ENCODE measurements at places on chromosomes 3 and 15.

GRCh38 chr15:90818251-90819210 lies 49.9 kb upstream of the FURIN start:
- no peak for DNase-seq

DNA sequence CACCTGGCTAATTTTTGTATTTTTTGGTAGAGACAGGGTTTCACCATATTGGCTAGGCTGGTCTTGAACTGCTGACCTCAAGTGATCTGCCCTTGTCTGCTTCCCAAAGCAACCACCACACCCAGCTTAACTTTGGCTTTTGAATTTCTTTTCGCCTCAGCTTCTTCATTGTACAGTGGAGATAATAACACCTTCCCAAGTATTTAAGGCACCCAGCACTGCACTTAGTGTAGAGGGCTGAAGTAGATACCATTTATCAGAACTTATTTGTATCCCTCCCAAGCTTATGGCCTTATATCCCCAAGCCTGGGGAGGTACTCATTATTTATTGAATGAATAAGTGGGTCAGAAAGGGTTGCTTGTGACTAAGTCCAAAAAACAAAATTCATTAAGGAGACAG lies 2.3 kb downstream of the SQOR start:
- DNase-seq: no peak

- no peak for DNase-seq
These were observed 3.6 kb downstream of the TRA2B start for GRCh38 chr3:185934174-185934557.

GRCh38 chr3:126057936-126058335 lies 26.0 kb downstream of the SLC41A3 start:
- DNase-seq: no peak

GRCh38 chr15:69082021-69082502 lies 67.6 kb downstream of the NOX5 start:
- DNase-seq: peak; percentile 21

DNA sequence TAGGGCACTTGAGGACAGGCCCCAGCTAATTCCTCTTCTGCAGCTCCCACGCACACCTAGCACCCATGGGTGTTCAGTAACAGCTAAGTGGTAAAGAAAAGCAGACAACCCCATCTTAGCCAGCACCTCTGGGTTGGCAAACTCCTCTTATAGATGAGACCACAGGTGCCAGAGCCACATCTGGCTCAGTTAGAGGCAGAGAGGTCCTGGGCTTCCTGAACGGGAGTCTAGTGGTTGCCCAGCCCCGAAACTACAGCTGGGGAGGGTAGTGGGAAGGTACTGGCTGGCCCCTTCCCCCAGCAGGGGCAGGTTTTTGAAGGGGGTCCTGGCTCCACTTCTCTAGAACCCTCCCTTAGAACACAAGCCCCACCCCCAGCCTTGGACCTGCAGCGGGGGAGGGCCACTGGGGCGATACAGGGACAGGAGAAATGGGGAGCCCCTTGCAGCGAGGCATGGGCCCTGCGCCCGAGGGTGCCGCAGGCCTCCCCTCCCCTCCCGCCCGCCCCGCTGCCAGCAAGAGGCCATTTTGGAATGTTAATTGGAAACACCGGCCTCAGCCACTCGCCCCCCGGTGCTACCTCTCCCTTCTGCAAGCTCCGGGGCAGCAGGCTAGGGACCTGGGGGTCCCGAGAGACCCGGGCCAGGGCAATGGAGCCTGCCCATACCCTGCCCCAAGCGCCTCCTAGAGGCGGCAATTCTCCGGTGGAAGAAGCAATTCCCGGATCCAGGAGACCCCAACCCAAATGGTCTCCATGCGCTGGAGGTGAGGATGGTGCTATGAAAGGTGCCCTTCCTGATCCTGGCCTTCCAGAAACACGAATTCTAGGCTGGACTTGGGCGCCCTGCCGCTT lies 1.5 kb downstream of the DUSP7 start:
- DNase-seq: peak; percentile 33

DNA sequence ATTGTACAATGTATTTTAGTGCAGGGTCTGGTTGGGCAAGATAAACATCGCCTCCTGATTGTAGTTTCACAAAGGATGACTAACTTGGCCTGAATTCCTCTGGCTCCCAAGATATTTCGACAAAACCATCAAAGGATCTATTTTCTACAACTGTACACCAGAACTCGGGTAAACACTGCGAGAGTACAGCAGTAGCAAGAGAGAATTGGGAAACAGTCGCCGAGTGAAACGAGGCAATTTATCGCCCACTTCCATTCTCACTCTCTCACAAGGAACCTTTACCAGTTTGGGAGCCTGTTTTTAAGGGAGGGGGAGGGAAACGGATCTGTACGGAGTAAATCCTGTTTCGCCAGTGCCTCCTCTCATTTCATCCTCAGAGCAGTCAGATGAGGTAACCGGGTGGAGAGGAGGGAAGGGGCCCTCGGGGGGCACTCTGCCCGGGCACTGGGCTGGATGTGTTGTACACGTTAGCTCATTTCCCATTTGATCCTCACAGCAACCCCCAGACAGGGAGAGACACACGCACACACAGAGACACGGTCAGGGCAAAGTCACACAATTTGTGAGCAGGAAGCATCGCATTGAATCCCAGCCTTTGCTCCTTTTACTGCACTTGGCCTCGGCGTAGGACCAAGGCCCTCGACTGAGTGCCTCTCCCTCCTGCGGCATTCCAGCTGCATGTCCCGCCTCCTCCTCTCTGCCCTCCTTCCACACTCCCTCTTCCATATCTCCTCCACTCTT lies 120.1 kb downstream of the LIPC start:
- DNase-seq: peak; percentile 87

DNA sequence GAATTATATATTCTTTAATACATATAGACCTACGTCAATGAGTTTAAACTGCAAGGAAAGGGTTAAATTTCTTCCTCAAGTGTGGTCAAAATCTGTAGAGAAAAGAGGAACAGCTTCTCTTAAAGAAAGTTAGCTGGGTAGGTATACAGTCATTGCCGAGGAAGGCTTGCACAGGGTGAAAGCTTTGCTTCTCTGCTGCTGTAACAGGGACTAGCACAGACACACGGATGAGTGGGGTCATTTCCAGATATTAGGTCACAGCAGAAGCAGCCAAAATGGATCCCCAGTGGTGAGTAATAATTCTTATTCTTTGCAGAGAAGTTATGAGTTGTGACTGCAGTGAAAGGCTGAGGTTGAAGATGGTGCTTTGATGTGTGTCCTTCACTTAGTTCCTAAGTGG lies at the start of gene CD86:
CD86 (plus strand) TSS at position 148 of the 400 bp plus-strand sequence; CDS start at position 276, 128 bp downstream.
- DNase-seq: no peak
